ENCODE measurements at places on chromosomes 3 and 15.

- no peak for DNase-seq
Observed at GRCh38 chr3:99502871-99503270, 135.5 kb upstream of the COL8A1 start.

- no peak for DNase-seq
Observed at GRCh38 chr3:177992993-177993970, 543.0 kb upstream of the KCNMB2 start.

- DNase-seq = no peak
Observed at GRCh38 chr3:14891135-14892132, 55.9 kb upstream of the NR2C2 start.

- DNase-seq = no peak
Observed at GRCh38 chr3:197798863-197799262, 7.8 kb downstream of the LRCH3 start.

- no peak for DNase-seq
Observed at GRCh38 chr3:31729573-31729972, 196.8 kb downstream of the STT3B start.

- DNase-seq = no peak
Observed at GRCh38 chr3:141103067-141103466, 51.9 kb downstream of the SPSB4 start.

GRCh38 chr3:70550723-70551319 is 238.4 kb upstream of the MDFIC2 start:
- no peak for DNase-seq

DNA sequence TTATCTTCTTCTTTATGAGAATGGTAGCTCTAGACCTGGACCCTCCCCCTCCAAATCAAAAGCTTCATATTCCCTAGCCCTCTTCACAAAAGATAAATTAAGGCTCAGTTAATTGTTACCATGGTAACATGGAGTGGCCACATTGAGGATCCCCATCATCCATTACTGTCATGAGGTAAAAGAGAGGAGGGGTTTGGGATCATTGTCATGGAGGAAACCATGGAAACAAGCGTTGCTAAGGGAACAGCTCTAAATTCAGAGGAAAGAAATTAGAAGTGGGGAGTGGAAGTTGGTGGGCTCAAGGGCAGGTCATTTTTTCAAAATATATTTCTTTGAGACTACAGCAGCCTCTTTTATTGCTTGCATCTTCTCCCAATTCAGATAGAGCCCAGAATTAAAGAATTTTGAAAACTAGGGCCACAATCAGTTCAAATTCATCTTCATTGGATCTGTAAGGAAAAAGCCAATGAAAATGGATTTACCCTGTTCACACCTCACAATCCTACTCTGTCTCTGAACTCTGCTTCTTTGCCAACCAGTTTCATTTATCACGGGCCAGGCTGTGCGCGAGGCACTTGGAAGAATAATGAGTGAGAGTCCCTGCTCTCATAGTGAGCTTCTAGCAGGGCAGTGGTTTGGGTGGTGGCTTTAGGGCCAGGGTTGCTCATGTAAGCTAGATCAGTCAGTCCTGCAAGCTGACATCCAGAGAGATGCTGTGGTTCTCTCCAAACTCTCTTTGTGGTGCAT is 11.6 kb upstream of the AEN start:
- no peak for DNase-seq

DNA sequence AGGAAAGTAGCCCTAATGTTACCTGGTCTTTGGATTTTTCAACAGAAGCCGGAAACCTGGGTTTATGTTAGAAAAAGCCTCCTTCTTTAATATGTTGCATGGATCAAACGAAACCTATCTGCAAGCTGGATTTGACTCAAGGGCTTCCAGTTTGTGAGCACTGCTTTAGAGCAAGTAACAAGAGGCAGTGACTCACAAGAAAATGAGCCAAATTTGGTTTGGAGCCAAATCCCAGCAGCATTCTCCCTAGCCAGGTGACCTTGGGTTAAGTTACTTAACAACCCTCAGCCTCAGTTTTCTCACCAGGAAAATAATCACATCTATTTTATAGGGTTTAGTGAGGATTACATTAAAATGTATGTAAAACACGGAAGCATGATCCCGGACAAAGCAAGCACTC is 215.2 kb upstream of the PRICKLE2 start:
- peak; percentile 88 for DNase-seq

GRCh38 chr15:31302029-31302657 is 24.5 kb upstream of the KLF13 start:
- DNase-seq = no peak

DNA sequence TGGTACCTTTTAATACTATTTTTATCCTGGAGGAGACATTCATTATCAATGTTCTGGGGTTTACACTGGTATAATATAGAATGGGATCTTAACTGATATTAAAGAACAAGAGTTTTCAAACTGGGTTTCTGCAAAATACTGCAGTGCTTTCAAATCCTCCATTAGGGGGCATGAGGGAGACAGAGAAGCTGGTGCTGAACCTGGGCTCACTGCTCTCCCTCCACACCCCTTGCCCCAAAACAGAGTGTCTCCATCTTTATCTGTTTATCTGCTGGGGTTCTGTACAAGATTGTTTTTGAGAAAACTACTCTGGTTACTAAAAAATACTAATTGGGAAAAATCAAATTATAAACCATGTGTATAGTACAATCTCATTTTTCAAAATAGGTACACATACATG is 41.7 kb downstream of the CADPS start:
- DNase-seq = peak; percentile 4

GRCh38 chr3:183837894-183838293 is 12.5 kb upstream of the MAP6D1 start:
- no peak for DNase-seq

DNA sequence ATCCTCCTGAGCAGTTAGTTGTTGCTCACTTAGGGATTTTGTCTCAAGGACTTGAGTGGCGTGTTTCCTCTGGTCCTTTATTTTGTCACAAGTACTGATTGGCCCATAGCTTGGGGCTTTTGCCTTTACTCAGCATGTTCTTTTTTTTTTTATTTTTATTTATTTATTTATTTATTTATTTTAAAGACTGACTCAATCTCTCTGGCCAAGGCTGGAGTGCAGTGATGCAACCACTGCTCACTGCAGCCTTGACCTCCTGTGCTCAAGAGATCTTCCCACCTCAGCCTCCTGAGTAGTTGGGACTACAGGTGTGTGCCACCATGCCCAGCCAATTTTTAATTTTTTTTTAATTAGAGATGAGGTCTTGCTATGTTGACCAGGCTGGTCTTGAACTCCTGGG is 223.9 kb upstream of the TPM1 start:
- DNase-seq = no peak

GRCh38 chr3:137347132-137347531 is 389.3 kb downstream of the IL20RB start:
- no peak for DNase-seq

GRCh38 chr3:131892331-131892730 is 142.5 kb downstream of the CPNE4 start:
- no peak for DNase-seq

DNA sequence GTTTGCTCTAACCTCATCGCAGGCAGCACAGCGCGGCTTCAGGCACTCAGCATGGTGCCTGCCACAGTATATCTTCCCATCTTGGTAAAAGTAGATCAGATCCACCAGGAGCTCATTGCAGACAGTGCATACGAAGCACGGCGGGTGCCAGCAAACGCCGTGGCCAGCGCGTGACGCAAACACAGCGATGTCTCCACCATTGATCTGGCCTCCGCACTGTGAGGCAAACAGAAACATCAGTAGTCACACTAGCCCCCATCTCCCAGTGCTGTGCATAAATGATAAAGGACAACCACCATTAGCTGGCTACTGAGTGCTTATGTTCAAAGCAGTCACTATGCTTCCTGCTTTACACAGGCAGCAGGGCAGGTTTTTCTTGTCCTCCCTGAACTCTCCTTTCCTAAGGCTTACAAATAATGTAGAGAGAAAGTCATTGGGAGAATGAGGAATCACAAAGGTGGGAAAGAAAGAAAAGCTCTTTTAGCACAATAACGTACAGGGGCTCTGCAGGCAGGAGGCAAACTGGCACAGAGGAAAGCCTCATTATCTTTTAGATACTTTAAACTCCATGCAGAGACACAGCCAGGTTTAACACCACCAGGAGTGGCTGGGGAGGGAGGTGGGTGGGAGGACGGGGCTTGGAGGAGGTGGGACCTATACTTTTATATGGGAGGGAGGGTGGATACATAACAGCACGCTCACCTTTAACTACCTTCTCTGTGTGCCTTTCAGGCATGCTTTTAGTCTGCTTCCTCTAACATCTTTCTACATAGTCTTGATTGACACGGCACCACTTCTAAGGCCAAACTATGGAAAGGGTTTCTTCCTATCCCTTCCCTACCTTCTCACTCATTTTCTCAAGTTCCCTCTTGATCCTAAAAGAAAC is 67.9 kb downstream of the PRICKLE2 start:
- DNase-seq = no peak

DNA sequence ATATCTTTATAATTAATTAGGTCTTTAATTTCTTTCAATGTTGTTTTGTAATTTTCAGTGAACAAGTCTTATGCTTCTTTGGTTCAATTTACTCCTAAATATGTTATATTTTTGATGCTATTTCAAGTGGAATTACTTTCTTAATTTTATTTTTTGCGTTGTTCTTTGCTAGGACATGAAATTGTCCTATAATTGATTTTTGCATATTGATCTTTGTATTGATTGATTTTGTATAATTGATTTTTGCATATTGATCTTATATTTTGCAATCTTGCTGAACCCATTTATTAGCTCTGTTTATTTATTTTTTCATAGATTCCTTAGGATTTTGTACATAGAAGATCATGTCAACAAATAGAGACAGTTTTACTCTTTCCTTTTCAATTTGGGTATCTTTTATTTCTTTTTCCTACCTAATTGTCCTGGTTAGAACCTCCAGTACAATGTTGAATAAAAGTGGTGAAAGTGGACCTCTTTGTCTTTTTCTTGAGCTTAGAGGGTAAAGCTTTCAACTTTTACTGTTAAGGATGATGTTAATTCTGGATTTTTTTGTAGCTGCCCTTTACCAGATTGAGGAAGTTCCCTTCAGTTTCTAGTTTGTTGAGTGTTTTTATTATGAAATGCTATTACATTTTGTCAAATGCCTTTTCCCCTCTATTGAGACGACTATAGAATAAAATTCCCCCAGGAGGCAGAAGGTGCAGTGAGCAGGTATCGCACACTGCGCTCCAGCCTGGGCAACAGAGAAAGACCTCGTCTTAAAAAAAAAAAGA is 36.8 kb upstream of the CCDC50 start:
- no peak for DNase-seq

GRCh38 chr3:156582532-156583183 is 27.7 kb upstream of the SSR3 start:
- no peak for DNase-seq

- DNase-seq = no peak
Observed at GRCh38 chr15:70415398-70415797, 317.7 kb upstream of the TLE3 start.

DNA sequence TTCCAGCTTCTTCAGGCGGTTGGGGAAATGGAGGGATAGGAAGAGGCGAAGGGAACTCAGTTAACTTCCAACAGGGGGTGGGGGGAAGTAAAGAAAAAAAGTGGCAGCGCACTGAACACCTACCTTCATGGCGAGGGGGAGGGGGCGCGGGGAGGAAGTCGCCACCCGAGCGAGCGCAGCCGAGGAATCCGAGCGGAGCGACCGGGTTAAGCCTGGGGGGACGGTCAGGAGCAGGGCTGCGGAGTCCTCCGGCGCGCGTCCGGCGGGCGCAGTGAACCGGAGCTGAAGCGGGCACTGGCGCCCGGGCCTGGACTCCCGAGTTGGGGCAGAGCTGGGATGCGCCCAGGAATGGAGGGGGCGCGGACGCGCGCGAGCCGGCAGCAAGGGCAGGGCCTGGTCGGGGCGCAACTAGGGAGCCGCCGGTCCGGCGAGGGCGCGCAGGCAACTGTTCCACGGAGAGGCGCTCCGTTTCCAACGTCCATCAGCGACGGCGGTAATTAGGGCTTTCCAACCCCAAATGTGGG is at the start of gene WNT5A:
Gene WNT5A (minus strand): TSS at position 450 of the 524 bp plus-strand sequence. CDS start 321 bp downstream, at position 129.
- DNase-seq = no peak

DNA sequence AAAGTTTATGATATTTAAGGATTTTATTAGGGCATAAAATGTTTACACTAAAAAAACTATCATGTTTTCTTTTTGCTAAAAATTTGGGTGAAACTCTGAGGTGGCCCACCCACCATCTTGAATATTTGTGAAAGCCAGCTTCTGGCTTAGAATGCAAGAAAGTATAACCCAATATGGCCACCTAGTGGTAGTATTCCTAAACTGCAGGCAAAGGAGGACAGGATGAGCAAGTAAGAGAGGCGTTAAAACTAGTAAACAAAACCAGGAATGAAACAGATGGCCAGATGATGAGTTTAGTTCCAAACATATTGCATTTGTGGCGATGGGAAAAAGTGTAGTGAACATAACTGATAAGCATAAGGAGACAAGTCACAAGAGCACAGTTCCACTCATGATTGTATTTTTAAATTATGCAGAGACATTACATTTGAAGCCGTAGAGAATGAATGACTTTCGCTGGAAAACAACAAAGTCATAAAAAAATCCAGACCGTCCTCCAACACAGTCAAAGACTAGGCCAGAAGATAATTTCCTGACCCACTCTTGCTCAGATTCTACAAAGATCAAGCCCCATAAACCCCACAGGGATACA is 103.3 kb upstream of the PRTG start:
- DNase-seq = peak; percentile 45

- no peak for DNase-seq
Observed at GRCh38 chr15:64847448-64847847, 5.7 kb downstream of the PLEKHO2 start.

DNA sequence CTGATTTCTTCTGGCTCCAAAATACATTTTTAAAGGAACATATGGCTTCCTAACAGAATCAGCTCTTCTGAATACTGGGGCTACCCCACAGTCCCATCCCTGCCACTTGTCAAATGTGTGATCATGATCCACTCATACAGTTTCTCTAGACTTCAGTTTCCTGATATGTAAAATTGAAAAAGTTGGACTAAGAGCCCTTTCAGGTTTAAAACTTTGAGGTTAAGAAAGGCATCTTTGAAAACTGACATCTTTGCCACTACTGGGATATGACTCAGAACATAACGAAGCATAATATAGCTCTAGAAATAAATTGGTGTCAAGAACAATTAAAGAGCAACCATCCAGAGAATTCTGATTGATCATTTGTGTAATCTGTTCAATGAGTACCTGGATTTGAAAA is 248.3 kb downstream of the IL5RA start:
- DNase-seq = no peak

GRCh38 chr3:124576565-124577493 is 153.4 kb upstream of the UMPS start:
- DNase-seq = no peak

DNA sequence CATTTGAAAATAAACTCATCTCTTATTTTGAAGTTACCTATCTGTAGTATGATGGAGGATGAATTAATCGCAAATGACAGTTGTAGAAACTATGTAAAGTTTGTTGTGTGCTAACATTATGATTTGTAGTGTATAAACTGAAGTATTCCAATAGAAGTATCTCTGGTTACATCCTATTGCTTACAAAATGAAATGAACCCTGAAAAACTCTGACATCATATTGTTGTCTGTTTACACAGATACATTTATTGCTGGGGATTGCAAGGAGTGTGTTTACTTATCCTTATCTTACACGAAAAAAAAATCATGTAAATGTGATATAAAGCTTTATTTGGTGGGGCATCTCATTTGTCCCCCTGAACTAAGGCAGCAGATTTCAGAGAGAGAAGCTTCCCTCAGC is 2.6 kb upstream of the ABHD10 start:
- no peak for DNase-seq

GRCh38 chr3:129399895-129400357 is 28.5 kb downstream of the EFCAB12 start:
- DNase-seq = no peak

- no peak for DNase-seq
Observed at GRCh38 chr15:101489237-101489598, 289 bp downstream of the PCSK6 start.

All from skeletal muscle cell (primary cell).